T-helper 17 cell (primary cell): ENCODE measurements at places on chromosomes 11 and 22.

GRCh38 chr11:10301656-10302358, 3.1 kb upstream of the ADM start:
- DNase-seq = no peak

DNA sequence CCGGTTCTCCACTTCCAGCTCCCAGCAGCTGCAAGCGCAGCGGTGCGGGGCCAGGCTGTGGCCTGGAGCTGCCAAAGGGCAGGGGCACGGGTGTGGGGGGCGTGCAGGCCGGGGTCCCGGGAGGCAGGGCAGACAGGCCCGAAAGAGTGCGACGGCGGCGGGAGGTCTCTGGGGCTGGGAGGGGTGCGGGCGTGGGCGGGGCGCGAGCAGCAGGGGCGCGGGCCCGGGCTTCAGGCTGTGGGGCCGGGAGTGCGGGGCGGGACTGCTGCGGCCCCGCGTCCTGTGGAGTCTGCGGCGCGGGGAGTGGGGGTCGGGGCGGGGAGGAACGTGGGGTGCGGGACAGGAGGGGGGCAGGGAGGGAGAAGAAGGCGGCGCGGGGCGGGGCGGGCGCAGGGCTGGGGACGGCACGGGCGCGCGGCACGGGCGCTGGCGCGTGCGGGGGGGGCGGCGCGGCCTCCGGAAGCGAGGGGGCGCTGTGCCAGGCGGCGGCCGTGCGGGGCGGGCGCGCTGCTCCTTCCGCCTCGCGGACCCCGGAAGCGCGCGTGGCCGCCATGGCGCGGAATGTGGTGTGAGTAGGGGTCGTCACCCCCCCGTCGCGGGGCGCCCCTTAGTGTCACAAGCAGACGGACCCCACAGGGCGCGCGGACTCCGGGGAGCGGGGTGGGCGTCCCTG, at the start of gene MRPL23:
Gene MRPL23, plus strand, starts transcription at position 521 of the 673 bp plus-strand sequence. Its CDS starts 31 bp downstream, at position 552.
- peak; percentile 18 for DNase-seq

GRCh38 chr11:1706634-1707400, 9.8 kb downstream of the KRTAP5-6 start:
- DNase-seq = no peak

GRCh38 chr11:115503886-115504275, 334 bp downstream of the CADM1 start:
- no peak for DNase-seq

- DNase-seq = no peak
Measured at GRCh38 chr22:28883657-28883916, 215 bp downstream of the ZNRF3 start.

GRCh38 chr11:43819926-43820325, 60.7 kb upstream of the ALKBH3 start:
- DNase-seq = no peak

DNA sequence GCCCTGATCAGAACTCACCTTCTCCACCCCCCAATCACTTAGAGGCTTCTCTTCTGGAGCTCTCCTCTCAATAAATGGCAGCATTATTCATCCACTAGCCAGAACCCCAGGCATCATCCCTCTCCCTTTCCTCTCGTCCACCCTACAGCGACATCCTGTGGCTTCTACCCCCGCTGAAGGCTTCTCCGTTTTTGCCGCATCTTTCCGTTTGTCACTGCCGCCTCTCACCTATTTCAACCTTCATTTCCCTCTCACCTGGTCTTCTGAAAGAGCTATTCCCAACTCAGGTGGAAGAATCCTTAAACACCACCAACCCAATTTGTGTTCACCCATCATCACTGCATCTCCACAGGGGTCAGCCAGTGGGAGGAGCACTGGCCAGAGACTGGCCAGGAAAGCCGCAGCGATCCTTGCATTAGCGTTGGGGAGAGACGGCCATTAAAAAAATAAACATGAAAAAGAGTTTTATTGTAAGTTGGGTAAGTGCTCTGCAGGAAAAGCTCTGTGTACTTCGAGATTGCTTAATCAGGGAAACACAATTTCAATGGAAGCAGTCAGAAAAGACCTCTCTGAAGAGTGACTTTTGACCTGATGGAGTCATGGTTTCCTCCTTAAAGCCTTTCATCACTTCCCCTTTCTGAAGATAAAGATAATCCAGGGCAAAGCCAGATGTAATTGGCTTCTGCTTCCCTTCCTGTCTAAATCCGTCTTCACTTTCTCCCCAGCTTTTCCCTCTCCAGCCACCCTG, 36.7 kb downstream of the SPATA19 start:
- no peak for DNase-seq

DNA sequence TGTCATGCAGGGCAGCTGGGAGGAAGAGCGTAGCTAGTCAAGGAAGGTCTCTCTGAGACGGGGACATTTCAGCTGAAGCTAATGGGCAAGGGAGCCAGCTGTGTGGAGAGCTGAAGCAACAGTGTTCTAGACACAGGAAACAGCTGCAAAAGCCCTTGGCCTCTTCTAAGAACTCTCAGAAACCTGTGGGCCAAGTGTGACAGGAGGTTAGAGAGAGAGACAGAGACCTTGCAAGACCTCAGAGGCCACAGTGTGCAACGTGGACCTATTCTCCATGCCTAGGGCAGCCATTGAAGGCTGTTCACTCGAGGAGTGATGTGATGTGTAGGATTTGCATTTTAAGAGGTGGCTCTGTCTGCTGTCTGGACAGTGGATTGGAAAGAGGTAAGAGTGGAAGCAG, 48.7 kb upstream of the TNRC6B start:
- DNase-seq = no peak

GRCh38 chr11:1221848-1222311, 986 bp upstream of the MUC5B start:
- DNase-seq = peak; percentile 10

DNA sequence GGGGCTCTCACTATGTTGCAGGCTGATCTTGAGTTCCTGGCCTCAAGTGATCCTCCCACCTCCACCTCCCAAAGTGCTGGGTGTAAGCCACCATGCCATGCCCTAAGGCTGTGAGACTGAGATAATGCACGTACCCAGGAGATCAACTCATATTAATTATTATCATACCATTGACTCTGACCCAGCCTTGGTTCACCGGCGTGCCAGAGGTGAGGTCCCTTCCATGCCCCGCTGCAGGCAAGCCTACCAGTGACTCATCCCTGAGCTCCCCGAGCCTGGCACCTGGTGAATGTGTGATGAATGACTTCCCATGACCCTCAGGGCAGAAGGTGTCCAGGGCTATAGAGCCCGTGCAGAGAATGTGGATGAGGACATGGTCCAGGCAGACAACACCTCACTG, 12.1 kb downstream of the GAL3ST1 start:
- DNase-seq = no peak

DNA sequence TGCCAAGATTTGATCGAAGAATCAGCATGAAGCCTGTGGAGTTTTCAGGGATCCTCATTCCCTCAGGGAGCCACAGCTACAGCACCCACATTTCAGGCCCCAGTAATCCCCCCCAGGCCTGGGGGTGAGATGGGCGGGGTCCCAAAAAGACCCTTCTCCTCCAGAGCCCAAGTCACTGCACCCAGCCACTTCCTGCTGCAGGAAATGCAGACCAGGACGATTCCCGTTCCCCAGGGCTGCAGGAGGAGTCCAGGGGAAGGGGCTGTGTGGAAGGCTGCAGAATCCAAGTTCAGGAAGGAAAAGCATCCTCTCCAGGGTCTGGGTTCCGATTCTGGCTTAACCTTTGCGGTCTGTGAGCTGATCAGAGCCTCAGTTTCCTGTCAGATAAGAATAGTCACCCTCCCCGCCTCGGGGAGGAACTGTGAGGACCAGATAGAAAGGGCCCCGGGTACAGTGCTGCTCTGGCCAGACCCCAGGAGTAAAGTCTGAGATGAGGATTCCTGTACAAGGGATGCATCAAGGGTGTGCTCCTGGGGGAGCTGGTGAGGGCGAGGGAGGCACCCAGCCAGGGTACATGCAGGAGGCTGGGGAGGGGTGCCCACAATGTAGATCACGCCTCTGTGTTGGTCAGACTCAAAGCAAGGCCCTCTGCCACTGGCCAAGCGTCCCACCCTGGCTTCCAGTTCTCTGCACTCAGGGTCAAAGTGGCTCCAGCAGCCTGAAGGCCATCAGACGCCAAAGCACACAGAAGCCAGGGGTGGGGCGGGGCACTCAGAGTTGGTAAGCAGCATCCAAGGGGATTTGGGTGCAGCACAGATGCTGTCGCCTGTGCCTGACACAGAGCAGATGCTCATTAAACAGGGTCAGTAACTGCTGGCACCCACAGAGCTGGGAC, 30.1 kb upstream of the TP53I11 start:
- no peak for DNase-seq

DNA sequence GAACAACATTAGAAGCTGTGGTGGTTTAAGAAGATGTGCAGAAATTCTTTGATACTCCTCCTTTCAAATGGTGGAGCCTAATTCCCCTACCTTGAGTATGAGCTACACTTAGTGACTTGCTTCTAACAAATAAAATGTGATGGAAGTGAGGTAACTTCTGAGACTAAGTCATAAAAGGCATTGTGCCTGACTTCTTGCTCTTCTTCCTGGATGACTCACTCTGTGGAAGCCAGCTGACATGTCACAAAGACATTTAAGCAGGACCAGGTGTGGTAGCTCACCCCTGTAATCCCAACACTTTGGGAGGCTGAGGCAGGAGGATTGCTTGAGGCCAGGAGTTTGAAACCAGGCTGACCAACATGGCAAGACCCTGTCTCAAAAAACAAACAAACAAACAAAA, 3.9 kb upstream of the PLA2G3 start:
- DNase-seq = no peak

DNA sequence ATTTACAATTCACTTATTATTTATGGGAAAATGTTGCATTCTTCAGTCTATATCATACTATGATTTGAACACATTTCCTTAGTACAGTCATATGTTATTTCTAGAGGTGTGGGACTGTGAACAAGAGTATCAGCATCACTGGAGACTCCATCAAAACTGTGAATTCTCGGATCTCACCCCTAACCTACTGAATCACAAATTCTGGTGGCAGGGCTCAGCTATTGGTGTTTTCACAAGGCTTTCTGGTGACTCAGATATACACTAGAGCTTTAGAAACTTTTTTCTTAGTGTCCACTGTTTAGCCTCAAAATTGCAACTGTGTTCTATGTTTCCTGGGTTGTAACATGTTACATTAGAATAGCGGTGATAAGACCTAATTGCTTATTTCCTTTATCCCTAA, 352.9 kb upstream of the DDI1 start:
- no peak for DNase-seq

DNA sequence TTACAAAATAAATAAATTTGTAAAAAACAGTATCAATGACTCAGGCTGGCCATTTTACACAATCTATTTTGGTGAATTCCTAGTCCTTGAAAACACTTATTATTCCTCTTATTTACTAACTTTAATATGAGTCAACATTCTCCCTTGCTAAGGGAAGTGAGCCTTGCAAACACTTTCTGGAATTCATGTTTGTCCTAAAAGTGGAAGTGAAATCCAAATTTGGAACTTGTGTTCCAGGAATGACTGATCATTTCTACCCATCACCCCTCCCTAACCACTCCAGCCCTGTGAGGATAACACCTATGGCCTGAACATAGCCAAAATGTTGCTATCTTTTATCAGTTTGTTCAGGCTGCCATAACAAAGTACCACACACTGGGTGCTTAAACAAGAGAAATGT, 83.1 kb downstream of the OR5AK2 start:
- DNase-seq = no peak

DNA sequence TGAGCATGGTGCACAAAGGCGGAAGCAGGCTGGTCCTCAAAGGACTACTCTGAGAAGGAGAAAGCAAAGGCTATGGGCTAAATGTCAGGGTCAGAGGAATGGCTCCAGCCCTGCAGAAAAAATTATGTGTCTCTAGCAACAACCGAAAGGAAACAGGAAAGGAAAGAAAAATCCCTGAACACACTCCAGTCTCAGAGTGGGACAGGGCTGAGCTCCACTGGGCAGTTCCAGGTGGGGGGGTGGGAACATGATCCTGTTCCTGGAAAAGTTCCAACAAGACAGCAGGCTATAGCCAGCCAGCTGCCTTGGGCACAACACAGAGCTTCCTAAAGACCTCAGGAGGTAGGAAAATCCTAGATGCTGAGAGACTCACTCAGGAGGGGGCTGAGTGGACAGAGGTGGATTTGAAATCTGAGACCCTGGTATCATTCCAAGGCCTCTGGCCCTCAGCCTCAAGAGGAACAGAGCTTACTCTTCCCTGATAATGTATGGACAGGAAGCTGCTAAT, 1088.2 kb downstream of the TBC1D22A start:
- DNase-seq = no peak

DNA sequence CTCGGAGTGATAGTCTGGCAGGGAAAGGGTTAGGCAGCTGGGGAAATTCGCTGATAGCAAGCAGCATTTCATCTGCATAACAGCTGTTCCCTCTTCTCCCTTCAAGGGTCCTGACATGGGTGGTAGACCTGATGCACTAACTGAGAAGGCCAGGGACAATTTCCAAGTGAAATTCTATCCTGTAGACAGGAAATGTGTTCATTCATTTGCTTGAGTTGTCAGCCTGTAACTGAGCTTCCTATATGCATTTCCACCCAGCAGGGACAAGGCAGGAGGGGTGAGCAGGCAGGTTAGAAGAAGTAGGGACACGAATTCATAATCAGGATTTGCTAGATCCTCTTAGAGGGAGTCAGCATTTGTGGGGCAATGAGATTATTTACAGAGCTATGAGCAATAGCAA, 154.3 kb upstream of the NCAM1 start:
- DNase-seq = no peak

GRCh38 chr11:12769834-12770345, 95.7 kb downstream of the TEAD1 start:
- DNase-seq = no peak

DNA sequence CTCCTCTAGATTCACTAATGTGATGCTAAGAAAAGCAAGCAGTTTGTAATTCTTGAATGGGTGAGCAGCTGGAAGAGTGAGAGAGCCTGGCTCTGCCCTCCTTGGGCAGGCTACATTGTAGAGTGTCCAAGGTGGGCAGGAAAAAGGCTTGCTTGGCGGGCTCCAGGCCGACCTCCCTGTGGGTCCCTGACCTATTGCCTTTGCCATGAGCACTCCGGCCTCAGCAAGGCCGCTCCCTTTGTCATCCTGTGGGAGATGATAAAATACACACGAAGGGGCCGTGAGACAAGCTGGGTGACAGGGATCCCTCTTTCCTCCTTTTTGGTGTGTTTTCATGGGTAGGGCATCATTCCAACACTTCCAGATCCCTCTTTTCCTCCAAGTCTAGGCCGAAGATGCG, 41.8 kb downstream of the TIMP3 start:
- no peak for DNase-seq

DNA sequence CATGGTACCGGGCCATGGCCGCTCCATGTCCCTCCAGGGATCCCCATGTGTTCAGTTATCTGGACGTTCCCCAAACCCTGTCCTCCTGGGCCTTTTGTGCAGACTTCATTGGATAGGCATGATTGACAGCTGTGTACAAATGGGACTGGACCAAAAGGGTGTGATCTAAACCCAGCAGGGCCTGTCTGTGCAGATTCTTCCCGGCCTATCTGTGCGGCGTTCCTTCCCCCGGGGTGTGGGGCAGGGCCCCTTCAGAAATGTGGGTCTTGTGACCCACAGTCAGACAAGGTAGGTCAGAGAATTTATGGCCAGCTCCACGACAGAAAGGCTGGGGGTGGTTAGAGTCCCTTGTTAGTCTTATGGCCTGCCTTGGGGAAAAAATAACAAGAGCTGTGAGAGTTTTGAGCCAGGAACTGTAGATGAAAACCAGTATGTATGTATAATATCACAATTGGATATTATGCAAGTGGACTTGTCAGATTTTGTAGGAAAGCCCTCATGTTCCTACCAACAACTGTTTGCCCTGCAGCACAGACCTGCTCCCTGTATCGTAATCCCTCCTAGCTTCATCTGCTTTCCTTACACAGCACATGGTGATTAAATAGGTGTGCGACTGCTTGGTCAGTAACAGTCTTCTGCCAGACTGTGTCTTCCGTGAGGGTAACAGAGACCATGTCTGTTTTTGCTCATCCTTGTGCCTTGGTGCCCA, 31.7 kb downstream of the AP2A2 start:
- no peak for DNase-seq

- no peak for DNase-seq
Measured at GRCh38 chr11:35160902-35161597, 22.1 kb downstream of the CD44 start.
